ENCODE measurements at places on chromosomes 6 and 20.

GRCh38 chr6:121865811-121866210 is 430.4 kb downstream of the GJA1 start:
- no peak for DNase-seq

DNA sequence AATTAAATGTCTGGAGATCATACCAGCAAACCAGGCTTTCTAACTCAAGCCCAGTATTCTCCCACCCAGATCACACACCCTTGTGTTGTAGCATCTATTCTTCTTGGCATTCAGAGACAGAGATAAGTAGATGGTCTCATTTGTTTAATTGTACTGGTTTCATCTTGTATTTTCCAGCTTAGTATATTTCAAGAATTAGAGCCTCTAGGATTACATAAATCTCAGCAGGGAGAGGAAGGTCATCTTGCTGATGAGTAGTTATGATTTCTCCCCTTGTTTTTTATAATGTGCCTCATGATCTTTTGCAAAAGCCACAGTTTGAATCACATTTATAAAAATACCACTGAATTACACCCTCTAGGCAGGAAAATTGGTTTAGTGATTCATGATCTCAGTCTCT is 106.6 kb upstream of the NRSN1 start:
- DNase-seq: no peak

- DNase-seq: no peak
Observed at GRCh38 chr20:64024141-64024990, 11.6 kb upstream of the C20orf204 start.

GRCh38 chr20:34680586-34681175 is 3.8 kb upstream of the PIGU start:
- DNase-seq: no peak

DNA sequence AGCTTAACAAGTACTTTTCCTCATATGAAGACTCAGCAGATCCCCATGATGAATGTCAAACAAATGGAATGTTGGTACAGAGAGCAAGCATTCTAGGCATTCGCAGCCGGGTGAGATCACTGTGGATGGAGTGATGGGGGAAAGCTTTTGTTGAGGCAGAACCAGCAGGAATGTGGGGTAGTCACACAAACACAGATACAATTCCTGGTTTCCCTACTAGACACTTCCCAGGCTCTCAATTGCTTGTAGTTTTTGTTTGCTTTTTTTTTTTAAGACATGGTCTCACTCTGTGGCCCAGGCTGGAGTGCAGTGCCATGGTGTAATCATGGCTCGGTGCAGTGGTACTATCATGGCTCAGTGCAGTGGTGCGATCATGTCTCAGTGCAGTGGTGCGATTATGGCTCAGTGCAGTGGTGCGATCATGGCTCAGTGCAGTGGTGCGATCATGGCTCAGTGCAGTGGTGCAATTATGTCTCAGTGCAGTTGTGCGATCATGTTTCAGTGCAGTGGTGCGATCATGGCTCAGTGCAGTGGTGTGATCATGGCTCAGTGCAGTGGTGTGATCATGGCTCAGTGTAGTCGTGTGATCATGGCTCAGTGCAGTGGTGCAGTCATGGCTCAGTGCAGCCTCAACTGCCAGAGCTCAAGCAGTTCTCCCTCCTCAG is 15.4 kb upstream of the IER3 start:
- no peak for DNase-seq

DNA sequence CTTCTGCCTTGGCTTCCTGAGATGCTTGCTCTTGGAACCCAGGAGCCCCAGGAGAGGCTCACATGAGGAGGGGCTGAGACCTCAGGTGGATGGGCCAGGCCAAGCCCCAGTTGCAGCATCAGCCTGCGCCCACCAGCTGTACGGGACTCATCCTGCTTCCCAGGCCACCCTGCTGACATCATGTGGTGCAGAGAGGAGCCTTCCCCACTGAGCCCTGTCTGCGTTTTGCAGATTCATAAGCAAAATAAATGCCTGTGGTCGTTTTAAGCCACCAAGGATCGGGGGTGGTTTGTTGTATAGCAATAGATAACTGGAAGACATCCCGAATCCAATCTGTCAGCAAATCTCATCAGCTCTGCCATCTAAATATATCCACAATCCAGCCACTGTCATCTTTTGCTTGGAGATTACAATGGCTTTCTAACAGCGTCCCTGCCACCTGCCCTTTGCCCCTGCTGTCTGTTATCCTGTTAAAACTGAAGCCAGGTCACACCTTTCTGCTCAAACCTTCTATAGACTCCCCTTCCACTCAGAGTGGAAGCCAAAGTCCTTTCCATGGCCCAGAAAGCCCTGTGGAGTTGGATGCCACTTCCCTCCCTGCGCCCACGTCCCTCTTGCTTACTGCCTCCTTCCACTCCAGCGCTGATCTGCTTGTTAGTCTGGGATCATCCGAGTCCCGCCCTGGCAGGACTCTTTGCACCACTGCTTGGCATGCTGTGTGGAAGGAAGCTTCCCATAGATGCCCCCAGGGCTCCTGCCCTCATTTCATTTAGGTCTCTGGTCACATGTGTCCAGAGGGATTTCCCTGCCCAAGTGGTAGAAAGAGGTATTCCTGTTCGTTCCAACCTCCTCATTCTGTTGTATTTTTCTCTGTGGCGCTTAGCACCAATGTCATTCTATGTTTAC is 24.0 kb upstream of the MLN start:
- DNase-seq: no peak

- DNase-seq: no peak
Observed at GRCh38 chr6:170227996-170228945, 62.6 kb downstream of the DLL1 start.

Measured in cerebellar nuclear complex (tissue), 1 donor.